Globus pallidus (tissue), 1 donor: ENCODE measurements at places on chromosomes 13 and 19.

DNA sequence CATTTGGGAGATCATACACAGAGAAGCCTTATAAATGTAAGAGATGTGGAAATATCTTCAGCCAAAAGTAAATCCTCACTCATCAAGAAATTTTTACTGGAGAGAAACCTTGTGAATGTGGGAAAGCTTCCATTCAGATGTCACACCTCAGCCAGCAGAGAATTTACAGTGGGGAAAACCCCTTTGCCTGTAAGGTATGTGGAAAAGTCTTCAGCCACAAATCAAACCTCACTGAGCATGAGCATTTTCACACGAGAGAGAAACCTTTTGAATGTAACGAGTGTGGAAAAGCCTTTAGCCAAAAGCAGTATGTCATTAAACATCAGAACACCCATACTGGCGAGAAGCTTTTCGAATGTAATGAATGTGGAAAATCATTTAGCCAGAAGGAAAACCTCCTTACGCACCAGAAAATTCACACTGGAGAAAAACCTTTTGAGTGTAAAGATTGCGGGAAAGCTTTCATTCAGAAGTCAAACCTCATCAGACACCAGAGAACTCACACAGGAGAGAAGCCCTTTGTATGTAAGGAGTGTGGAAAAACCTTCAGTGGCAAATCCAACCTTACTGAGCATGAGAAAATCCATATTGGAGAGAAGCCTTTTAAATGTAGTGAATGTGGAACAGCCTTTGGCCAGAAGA is 21.5 kb downstream of the ZNF146 start:
- DNase-seq = no peak

- no peak for DNase-seq
Measured at GRCh38 chr13:112651311-112651710, 38.5 kb upstream of the ATP11A start.

DNA sequence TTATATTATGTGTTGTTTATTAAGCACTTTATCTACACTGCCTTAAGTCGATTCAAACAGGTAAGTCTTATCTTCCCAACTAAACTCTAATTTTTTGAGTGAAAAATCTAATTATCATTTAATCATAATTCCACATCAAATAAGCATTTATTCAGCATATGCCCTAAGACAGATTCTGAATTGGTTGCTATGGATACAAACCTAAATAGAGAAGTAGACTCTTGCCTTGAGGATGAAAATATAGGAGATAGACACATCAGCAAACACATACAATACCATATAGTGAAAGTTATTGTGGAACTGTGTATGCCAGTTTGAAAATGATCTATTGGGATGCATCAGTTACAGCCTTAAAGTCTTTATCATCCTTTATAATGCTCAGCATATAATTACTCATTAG is 1679.9 kb downstream of the SLITRK1 start:
- DNase-seq = no peak

DNA sequence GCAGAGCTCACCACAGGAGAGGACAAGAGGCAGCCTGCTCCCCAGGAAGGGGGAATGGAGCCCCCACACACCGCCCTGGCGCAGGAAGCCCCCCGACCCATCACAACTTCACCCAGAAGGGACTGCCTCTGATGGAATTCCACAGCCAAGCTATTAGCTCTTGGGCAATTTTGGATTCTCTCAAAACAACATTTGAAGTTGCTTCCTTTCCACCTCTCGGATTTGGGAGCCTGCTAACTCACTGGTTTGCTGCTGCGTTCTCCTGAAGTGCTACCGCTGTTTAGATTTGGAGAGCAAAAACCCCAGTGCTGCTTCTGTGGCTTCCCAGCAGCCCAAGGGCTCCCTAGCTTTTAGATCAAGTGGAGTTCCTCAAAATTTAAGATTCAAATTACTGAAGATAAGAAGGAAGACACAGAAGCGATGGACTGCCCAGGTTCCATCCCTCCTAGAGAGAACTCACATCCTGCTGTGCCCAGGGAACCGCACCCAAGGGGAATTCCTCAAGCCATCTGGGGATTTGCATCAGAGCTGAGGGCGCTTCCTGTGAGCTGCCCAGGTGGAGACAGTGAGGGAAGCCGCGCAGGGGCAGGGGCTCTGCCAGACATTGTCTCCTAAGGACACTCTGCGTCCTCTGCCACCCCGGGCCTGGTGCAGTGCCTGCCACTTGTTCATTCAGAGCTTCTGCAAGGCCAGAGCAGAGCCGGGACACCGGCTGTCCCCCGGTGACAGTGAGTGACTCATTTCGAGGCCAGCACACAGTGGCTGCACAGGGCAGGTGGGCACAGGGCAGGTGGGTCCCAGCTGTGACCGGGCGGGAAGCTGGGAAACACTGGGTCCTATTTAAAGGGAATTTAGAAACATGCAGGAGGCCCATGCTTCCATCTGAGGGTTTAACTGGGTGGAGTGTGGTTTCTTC is 45.5 kb downstream of the COL4A1 start:
- DNase-seq = no peak

GRCh38 chr19:13670846-13671245 is 93.5 kb upstream of the MRI1 start:
- no peak for DNase-seq

- DNase-seq = peak; percentile 62
Measured at GRCh38 chr13:94708031-94708859, 4.1 kb downstream of the SOX21 start.
